ENCODE measurements at places on chromosomes 6 and 20.

GRCh38 chr6:140040396-140040795 lies 665.9 kb upstream of the CITED2 start:
- no peak for DNase-seq

DNA sequence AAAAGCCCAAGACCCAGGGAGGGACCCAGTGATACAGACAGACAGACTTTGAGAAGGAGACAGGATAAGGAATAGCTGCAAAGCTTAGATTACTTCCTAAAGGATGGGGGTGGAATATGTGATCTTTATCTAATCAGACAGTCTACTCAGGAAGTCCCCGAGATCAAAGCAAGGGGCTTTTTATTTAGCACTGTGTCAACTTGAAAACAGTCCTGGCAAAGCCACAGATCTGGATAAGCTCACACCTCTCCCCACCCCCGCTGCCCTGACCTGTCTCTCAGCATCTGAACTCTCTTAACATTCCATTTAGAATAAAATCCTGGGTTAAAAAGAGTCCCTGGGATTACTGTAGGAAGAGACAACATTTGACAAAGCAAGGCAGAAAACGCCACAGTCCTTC lies 101.5 kb downstream of the ISM1 start:
- no peak for DNase-seq

DNA sequence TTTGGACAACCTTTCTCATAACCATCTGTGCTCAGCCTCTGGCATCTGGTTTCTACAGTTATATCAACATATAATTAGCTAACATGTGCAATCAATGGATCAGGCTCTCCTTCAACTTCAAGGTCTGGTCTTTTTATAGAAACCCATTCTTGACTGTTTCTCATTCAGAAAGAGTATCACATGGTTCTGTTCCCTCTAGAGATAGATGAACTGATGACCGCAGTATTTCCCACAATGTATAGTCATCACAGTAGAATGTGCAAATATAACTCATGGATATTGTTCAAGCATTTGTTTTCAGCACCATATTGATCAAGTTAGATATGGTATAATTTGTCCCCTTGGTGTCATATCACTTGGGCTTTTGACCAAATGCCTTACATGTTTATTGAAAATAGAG lies 656.2 kb downstream of the FRK start:
- DNase-seq, result no peak

DNA sequence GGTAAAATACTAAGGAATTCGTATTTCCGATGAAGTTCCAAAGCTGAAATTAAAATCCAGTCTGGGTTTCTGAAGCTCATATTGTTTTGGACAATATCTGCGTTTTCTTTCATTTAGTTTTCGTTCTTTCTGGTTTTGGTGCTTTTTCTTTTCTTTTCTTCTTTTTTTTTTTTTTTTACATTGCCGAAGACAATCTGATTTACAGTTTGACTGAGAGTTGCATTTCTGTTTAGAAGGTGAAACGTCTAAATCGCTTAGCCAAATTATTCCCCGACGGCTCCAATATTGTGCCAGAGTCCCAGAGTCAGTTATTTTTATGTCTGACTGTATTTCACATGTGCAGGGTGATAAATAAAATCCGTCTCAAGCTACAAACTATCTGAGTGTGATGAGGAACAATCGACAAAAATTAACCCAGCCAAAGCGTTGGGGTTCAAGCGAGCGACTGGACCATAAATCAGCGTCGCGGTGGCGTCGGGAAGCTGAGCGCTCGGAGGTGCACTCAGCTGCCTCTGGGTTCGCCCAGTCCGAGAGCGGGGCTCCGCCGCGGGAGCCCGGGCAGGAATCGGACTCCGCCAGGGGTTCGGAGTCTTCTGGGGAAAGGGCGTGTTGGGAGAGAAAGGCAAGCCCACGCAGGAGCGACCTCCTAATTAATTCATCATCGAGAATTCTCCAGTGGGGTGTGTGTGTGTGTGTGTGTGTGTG lies 8.2 kb upstream of the TBX18 start:
- no peak for DNase-seq

DNA sequence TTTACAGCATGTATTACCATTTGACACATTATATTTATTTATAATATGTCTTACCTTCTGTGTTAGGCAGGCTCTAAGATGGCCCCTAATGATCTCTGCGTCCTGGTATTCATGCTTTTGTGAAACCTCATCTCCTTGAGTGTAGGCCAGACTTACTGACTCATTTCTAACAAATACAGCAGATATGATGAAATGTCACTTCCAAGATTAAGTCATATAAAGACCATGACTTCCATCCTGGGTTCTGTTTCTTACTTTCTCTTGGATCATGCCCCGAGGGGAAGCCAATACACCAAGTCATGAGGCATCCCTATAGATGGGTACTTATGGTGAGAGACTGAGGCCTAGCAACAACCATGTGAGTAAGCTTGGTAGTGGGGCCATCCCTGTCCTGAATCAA lies 30.2 kb downstream of the ZHX3 start:
- DNase-seq, result no peak

DNA sequence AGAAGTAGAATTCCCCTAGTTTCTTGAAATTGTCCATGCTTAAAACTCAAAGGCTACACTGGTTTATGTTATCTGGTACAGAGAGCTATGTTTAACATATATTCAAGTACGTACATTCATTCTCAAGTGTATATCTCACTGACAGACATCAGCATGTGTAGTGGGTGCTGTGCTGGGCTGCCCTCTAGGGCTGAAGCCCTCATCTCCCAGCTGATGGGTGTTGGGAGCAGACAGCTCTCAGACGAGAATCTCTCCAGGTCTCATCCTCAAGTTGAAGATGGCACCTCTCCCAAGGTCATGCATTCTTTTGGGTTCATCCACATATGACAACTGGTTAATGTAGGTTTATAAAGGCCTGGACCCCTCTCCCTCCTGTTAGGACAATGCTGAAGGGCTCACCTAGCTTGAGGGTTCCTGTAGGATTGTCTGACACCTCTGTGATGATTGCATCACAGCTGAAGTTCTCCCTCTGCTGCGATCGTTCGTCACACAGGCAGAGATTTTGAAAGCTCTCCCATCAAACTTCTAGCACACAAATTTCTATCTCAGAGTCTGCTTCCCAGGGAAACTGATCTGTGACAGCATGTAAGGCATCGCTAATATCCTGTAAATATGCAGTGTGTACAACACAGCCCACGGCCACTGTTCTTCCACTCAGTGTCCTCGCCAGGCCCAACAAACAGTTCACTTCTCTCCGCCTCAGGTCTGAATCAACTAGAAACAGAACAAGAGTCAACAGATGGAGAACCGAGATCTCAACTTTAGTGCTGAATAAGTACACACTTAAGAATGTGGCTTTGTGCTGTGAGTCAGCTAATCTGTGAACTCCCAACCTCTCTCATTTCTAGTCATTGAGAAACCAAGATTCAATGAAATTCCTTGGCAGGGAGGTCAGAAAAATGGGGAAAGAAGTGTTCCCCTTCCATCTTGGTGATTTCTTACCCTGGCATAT lies 43.2 kb downstream of the PREP start:
- no peak for DNase-seq

GRCh38 chr20:50586531-50587232 lies 76.5 kb downstream of the PTPN1 start:
- DNase-seq, result no peak

GRCh38 chr20:62850333-62850974 lies 11.2 kb downstream of the TCFL5 start:
- no peak for DNase-seq

DNA sequence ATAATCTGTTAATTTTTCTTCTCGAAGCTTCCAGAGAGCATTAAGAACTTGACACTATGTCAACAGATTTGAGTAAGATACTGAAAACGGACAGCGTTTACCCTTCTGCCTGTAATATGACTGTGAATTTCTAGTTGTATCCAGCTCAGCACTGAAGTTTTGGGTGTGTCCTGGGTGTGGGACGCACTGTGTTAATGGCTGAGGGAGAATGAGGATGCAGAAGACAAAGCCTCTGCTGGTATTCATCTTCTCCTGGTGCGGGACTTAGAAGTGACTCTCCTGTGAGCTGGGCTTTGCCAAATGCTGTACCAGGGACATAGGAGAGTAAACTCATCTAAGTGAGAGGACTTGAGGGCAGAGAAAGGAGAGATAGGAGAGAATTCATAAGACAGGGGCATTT lies 90.3 kb upstream of the CLDN20 start:
- no peak for DNase-seq

- DNase-seq, result no peak
These were observed 11.0 kb upstream of the CFAP206 start for GRCh38 chr6:87396595-87397392.
